ENCODE measurements at places on chromosomes 2 and 18.
A peak's percentile ranks its signal among the peaks of the same experiment; 100 is the strongest.

GRCh38 chr2:11752906-11753305 lies 6.5 kb downstream of the LPIN1 start:
- DNase-seq = no peak

DNA sequence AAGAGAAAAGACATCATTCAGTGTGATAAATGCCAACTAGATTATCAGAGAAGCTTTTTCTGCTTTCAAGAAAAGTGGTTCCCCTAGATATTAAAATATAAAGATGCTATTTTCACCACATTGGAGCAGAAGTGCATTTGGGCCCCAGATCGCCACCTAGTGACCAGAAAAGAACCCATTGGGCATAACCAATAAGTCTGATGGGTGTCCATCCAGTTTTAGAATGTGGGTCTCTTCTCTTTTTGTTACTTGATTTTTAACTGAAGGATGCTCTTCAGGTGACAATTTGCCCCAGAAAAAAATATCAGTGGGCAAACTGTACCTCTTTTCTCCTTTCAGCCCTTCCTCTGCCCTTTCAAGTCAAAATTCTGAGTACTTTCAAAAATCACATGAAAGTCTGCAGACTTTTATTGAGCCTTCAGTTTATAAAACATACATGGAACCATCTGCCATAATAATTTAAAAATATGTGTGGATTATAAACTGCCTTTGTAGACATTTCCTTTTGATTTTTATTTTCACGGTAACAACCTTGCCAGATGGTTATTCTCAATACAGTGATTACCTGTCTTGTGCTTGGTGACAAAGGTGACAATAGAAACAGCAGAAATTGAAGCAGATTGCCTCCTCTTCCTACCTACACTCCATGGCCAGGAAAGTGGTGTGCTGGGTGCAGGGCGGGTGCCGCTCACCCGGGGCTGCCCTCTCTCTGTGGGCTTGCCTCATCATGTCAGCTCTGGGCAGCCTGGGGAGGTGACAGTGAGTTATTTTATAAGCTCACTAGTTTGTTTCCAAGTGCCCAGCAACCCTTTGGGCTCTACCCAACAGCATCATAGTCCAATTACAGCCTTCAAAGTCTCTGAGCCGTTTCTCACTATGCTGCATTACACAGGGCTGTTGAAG lies 124.5 kb downstream of the DCDC2C start:
- peak; percentile 28 for DNase-seq

GRCh38 chr18:55280503-55280902 lies 307.5 kb downstream of the TCF4 start:
- DNase-seq = peak; percentile 29

DNA sequence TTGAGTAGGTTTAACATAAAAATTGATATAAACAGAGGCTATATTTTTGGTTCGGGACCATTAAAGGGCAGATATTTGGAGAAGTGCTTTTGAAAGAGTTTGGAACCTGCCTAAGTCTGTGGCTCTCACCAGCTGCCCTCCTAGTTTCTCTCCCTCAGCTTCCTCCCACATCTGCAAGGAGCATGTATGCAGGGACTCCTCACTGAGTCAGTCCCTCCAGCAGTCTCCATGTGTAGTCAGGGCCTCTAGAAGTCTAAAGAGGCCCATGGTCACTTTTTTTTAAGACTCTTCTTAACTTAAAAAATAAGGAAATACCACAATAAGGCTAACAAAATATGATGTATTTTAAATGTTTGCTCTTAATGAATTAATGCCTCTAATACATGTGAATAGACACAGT lies 220.0 kb upstream of the TANK start:
- no peak for DNase-seq

GRCh38 chr2:71894261-71894660 lies 253.4 kb downstream of the CYP26B1 start:
- no peak for DNase-seq

GRCh38 chr2:173054466-173054865 lies 21.2 kb upstream of the MAP3K20 start:
- DNase-seq = no peak

DNA sequence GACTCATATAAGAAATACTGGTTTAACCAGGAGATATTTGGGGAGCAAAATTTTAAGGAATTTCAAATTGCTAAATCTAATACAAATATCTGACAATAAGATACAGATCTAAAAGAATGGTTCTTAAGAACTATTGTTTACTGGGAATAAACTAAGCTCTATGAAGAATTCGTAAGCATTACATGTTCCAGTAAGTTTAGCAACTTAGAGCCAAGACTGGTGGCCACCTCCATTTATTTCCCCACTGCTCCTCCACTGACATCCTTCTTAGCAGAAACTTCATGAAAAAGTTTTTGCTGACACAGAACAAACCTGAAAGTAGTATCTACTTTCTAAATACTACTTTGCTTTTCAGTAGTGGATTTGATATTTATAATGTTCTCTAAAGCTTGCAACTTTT lies 83.0 kb downstream of the ACSL3 start:
- DNase-seq = peak; percentile 44

Data from astrocyte of the spinal cord (primary cell).